CD4-positive, alpha-beta T cell treated with Interleukin-21 for 1 hour (primary cell): ENCODE measurements at places on chromosomes 16 and 17.

GRCh38 chr17:6048486-6048885 lies 21.7 kb upstream of the WSCD1 start:
- no peak for DNase-seq

GRCh38 chr17:77281904-77282367 lies 141.2 kb downstream of the SEC14L1 start:
- no peak for DNase-seq

DNA sequence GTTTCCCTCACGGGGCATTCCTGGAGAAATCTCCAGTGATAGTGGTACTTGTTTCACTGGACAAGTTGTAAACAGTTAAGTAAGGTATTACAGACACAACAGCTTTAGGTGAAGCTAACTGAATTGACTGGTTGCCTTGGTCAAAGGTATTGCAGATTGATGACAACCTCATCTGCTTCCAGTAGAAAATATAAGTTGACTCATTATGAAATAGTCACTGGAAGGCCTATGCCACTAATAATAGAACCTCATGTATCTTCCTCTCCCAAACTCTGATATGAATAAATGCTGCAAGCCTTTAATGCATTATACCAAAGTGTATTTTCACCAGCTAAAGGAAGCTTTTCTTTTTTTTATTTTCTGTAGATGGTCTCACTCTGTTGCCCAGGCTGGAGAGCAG lies 44.8 kb downstream of the GLG1 start:
- DNase-seq: no peak

DNA sequence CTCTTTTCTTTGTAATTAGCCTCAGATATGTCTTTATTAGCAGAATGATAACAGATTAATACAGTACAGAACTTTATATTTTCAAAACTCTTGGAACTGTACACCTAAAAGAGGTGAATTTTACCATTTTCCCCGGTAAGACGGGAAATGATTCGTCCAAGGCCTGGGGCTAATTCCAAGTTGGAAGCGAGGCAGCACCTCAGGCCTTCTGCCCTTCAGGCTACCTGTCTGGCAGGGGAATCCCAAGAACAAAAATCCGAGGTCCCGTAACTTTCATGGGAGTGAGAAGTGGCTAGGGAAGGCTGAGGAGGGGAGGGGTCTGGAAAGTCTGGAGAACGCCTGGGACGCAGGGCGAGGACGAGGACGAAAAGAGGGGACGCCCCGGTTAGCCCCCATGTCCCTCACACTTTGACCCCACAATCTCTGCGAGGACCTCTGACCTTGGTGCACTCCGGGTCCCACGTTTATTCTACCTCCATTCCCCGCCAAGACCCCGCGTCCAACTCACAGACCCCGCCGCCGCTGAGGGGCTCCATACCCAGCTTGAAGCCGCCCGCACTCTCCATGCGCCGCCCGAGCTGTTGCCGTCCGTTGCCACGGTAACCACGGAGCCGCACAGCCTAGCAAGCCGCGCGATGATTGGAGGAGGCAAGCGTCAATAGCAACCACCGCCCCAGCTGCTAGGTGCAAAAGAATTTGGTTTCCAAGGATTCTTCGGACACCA lies at the start of gene HYDIN:
HYDIN (minus strand) TSS at position 601 of the 724 bp plus-strand sequence. CDS start 43,827 bp downstream, outside the sequence.
- no peak for DNase-seq

- no peak for DNase-seq
These were observed 23.1 kb downstream of the TNFRSF13B start for GRCh38 chr17:16948587-16949376.

- DNase-seq: no peak
These were observed 205.2 kb upstream of the CHMP6 start for GRCh38 chr17:80786470-80786869.

DNA sequence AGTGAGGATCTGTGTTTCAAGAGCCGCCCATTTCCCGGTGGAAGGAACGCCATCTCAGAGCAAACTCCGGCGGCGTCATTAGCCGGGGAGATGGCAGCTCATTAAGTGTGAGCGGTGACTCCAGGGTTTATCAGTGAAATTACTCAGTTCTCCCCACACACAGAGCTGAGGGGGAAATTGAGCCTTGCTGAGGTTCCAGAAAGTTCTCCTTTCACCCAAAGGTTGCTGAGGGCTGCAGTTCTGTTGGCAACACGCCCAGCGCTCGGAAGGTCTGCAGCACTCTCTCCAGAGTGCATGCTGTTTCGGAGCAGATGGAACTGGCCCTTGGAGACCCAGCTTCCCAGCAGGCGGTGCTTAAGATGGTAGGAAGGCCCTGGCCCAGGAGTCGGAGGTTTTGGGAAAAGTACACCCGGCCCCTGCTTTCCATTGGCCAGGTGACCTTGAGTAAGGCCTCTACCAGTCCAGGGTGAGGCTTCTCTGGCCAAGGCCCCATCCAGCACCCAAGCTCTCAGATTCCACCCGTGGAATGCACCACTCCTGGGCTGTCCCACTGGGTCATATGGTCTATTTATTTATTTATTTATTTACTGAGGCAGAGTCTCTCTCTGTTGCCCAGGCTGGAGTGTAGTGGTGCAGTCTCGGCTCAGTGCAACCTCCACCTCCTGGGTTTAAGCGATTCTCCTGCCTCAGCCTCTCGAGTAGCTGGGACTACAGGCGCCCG lies 167.7 kb upstream of the CIBAR2 start:
- DNase-seq: no peak

- no peak for DNase-seq
These were observed 5.4 kb downstream of the THRA start for GRCh38 chr17:40068129-40068581.

- no peak for DNase-seq
These were observed 1.1 kb downstream of the CFAP119 start for GRCh38 chr16:30760577-30761426.

GRCh38 chr17:55693254-55694216 lies 29.1 kb downstream of the TMEM100 start:
- no peak for DNase-seq

DNA sequence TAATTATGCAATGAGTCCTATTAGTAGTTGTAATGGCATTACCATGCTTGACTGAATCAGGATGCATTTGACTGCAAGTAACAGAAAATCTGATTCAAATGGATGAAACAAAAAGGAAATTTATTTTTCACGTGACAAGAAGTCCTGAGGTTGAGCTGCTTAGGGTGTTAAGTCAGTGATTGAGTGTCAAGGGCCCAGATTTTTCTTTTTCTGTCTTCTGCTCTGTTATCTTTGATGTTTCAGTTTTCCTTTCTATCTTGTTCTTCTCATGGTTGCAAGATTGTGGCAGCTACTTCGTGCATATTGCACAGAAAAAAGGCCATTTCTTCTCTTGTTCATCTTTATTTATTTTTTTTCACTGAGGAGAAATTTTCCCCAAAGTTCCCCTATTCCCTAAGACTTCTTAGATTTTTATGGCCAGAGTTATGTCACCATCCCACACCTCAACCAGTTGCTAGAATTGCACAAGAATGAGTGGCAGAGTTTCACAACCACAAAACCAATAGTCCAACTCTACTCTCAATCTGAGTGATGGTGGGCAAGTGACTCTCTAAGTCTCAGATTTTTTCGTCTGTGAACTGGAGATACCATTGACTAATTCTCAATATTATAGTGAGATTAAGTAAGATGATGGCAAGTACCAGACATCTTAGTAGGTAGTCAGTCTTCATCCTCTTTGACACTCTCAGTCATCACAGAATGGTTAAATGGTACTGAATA lies 15.7 kb upstream of the GPR139 start:
- DNase-seq: no peak

DNA sequence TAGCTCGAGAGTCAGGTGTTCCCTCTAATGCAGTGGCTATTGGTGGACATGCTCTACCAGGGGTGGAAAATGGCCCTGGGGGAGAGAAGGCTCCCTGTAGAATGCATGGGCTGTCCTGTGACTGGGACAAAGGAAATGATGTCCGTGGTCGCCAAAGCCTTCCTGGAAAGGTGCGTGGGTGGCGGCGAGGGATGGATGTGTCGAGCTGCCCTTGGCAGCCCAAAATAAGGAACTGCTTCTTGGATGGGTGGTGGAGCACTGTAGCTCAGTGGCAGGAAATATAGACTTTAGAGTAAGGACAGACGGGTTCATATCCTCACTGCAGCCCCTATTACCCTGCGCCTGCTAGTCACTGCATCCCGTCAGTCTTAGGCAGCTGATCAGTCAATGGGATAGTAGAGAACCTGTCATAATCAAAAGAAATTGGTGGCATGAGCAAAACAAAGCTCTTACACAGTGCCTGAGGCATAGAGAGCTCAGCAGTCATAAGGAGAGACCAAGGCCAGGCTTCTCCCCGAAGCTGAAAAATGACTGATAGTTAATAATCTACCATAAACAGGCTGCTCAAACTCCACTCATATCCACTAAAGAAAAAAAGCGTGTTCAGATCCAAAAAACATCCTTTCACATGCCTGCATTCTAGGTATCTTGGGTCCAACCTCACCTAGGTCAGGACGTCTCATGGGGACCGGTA lies 123.5 kb upstream of the PLCG2 start:
- no peak for DNase-seq

GRCh38 chr17:4969551-4970173 lies 2.0 kb upstream of the SPAG7 start:
- no peak for DNase-seq

GRCh38 chr16:8194794-8195193 lies 395.5 kb downstream of the TMEM114 start:
- no peak for DNase-seq

GRCh38 chr17:32356750-32357149 lies 6.8 kb downstream of the ZNF207 start:
- no peak for DNase-seq

DNA sequence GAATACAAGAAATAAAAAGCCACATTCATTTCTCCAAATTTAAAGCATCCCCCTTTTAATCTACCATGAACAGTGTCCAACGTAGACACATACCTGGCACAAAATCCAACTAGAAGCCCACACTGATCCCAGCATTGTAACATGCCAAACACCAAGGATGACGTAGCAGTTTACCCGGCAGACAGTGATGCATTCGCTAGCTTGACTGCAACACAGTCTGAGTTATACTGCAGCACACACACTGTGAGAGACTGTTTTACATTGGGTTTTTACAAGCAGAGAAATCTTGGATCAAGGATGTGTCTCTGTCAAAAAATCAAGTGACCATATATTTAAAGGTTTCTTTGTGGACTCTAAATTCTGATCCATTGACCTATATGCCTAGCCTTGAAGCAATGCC lies 74.5 kb upstream of the C17orf78 start:
- no peak for DNase-seq

- no peak for DNase-seq
These were observed 150.3 kb downstream of the AATF start for GRCh38 chr17:37098910-37099664.

DNA sequence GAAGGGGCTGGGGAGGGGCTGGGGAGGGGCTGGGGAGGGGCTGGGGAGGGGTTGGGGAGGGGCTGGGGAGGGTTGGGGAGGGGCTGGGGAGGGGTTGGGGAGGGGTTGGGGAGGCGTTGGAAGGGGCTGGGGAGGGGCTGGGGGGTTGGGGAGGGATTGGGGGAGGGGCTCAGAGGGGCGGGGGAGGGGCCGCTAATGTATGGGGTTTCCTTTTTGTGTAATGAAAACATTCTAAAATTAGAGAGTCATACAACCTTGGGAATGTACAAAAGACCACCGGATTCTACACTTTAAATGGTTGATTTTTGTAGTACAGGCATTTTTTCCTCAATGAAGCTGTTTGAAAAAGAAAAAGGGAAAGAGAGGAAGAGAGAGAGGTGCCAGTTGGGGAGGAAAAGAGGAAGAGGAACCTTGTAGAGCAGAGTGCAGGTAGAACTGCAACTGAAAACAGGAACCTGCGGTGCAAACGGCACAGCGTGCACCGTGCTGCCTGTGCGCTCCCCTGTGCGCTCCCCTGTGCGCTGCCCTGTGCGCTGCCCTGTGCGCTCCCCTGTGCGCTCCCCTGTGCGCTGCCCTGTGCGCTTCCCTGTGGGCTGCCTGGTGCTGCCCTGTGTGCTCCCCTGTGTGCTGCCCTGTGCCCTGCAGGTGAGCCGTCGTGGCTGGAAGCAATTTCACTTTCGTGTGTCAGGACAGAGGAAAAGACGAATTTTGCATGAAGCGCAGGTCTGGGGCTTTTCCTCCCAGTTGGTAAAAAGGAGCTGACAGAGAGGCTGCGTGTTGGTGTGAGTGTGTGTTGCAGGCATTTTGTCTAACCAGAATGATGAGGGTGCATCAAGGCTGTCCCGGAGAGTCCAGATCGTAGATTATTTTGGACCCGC lies 40.8 kb downstream of the METRNL start:
- DNase-seq: peak; percentile 28
